Muscle of leg (tissue), 16 donors: ENCODE measurements at places on chromosomes 16 and 17.

- no peak for DNase-seq
Measured at GRCh38 chr16:3012828-3013420, at the start of gene CLDN9. CLDN9 (plus strand) TSS chr16:3012923; CDS start chr16:3013363, 440 bp downstream.

- DNase-seq, result peak; percentile 24
Measured at GRCh38 chr17:72618001-72618509, 474.4 kb downstream of the SLC39A11 start.

DNA sequence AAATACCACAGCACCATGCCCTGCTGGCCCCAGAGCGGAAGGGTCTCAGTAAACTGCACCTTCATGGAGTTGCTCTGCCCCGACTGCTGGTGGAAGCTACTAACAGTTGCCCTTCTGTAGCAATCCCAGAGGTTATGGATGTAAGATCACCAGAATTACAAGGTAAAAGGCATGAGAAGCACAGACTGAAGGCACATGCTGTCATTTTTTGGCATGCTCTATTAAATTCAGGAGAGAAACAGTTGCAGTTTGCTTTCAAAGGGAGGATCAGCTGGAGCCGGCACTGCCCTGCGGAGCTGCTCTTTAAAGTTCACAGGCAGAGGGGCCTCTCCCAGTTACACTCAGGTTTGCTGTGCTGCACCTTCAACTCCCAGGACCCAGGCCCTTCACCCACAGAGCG is 19.2 kb downstream of the NPRL3 start:
- no peak for DNase-seq

DNA sequence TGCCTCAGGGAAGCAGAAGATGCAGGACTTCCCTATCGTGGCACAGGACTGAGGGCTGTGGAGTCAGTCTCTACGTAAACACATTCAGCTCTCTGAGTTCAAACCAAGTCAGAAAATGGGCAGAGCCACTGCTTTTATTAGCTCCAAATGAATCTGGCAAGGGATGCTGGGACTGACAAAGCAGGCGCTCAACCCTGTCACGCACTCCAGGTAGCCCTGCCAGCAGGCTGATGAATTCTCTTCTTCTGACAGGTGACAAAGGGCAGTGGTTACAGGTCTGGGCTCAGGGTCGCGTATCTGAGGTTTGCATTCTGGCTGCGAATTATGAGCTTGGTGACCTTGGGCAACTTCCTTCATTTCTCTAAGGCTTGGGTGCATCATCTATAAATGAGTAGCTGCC is 9.4 kb downstream of the RPH3AL start:
- DNase-seq, result no peak

DNA sequence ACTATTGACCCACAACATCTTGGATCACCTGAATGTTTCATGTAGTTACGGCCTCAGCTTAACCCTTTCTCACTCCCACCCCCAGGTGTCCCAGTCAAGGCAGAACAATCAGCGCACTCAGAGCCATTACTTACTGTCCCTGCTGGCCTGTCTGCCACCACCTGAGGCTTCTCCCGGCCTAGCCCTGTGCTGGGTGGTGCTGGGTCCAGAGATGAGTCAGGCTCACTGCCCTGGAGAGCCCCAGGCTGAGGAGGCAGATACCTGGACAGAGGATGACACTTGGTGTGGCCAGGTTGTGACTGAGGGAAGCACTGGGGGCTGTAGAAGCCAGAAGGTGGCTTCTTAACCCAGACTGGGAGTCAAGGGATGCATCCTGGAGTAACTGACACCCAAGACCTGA is 4.0 kb upstream of the SLC5A2 start:
- no peak for DNase-seq

GRCh38 chr16:56047307-56048234 is 143.7 kb upstream of the GNAO1 start:
- peak; percentile 79 for DNase-seq
